ENCODE measurements at places on chromosomes 3 and 15. TPM values are rescaled to one million over a fixed set of nuclear protein-coding genes. Genes with fewer than 3 reads are reported as not detected.

The GNAT1 gene
- total RNA-seq: not detected

The CAND2 gene
- 1.1 TPM for total RNA-seq

The KCNMB3 gene
- total RNA-seq: 1.8 TPM

The MRPL3 gene
- total RNA-seq: 145 TPM

The SLITRK3 gene
- not detected for total RNA-seq

The AHSG gene
- total RNA-seq: not detected

The WDR93 gene
- total RNA-seq: not detected

The IL17RB gene
- under 0.01 TPM for total RNA-seq

The ITIH4 gene
- under 0.01 TPM for total RNA-seq

The TMEM207 gene
- not detected for total RNA-seq

The GMNC gene
- total RNA-seq: not detected

The FNDC3B gene
- total RNA-seq: 119 TPM

The NEO1 gene
- total RNA-seq: 11.8 TPM

The HOMER2 gene
- 2.9 TPM for total RNA-seq

The KIF23 gene
- 40.5 TPM for total RNA-seq

The TMEM40 gene
- not detected for total RNA-seq

The SPTBN5 gene
- 0.20 TPM for total RNA-seq

The ROBO1 gene
- total RNA-seq: 40.4 TPM

The OR5K2 gene
- total RNA-seq: not detected

The ZDHHC23 gene
- under 0.01 TPM for total RNA-seq

The CYB561D2 gene
- 25.4 TPM for total RNA-seq

The TUSC7 gene
- not detected for total RNA-seq

The SAXO2 gene
- 1.8 TPM for total RNA-seq

The ZNF660 gene
- 1.8 TPM for total RNA-seq

The TEX9 gene
- 4.1 TPM for total RNA-seq

The NOP10 gene
- 228 TPM for total RNA-seq

The HACL1 gene
- 22.8 TPM for total RNA-seq

The C3orf52 gene
- total RNA-seq: 0.37 TPM

The LSAMP gene
- total RNA-seq: under 0.01 TPM

The RBPMS2 gene
- total RNA-seq: under 0.01 TPM

The ANKRD63 gene
- total RNA-seq: not detected

The SEMA7A gene
- total RNA-seq: 10.3 TPM

The NECTIN3 gene
- total RNA-seq: 50.0 TPM

The ZCWPW2 gene
- total RNA-seq: not detected
